ENCODE measurements at places on chromosomes 2 and 18.

DNA sequence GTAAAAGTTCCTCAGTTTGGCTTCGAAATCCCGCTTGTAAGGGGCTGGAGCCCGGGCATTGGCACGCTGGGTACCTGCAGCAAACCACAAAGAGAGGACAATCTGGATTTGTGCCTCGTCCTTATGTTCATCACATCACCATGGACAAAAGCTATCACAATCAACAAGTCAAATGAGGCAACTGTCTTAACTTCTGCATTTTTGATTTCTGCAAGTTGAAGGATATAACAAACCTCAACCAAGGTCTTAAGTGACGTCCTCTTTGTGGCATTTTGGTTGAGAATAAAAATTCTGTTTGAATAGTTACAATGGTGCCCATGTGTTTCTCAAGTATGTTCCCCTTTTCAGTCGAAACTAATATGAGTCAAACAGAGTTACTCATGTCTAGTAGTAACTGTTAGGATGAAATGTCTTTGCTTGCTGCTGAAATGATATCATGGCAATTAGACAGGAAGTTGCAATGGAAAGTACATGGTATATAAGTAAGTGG, 70.8 kb upstream of the STK17B start:
- no peak for DNase-seq

GRCh38 chr2:43945439-43945838, 50.4 kb downstream of the LRPPRC start:
- DNase-seq, result no peak

GRCh38 chr18:26057344-26057773, 33.1 kb downstream of the SS18 start:
- DNase-seq, result no peak

GRCh38 chr2:16359961-16360360, 305.7 kb downstream of the CYRIA start:
- DNase-seq, result no peak

GRCh38 chr18:42838546-42839145, 276.8 kb downstream of the RIT2 start:
- DNase-seq, result no peak

DNA sequence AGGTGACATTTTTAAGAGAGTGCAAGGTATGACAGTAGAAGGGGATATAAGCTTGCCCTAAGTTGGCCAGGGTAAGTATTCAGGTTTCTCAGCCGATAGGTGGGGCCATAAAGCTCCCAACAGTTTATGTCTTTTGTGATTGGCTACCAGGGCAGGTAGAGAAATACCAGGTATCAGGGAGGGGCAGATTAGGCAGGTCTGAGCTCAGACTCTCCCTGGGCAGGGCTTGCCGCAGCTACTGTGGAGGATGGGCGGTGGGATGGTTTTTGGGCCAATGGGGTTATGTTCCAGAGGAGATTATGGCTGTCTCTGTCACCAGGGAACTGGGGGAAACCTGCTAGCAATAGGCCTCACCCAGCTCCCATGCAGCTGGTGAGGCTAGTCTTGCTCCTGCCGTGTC, 211.6 kb downstream of the PTH2R start:
- no peak for DNase-seq

DNA sequence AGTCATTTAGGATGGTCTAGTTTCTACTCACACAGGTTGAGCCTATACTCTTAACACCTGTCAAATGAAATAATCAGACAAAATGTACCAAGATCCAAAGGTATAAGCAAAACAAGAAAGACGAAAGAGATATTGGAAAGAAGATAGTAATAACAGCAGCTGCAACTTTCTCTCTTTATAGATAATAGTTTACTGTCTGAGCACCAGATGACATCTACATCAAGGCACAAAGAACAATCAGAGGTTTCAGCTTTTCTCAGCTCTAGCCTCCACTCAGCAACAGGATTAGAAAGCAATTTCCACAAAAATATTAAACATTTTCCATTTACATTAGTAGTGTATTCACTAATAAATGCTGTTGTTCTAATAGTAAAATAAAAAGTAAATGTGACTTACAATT, 66.3 kb downstream of the RTTN start:
- no peak for DNase-seq

- no peak for DNase-seq
These were observed 411.0 kb upstream of the GYPC start for GRCh38 chr2:126244937-126245336.

DNA sequence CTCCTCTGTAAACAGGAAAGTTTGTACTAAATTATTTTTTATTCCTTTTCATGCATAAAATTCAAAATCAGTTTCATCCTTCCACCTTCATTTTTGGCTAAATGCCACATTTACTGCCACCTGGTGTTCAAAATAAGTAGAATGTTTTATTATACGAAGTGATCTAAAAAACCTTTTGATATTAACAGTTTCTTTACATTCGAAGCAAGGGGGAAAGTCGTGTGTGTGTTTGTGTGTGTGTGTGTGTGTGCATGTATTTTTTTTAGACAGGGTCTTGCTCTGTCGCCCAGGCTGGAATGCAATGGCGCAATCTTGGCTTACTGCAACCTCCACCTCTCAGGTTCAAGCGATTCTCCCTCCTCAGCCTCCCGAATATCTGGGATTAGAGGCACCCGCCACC, 9.0 kb upstream of the SCN9A start:
- no peak for DNase-seq

DNA sequence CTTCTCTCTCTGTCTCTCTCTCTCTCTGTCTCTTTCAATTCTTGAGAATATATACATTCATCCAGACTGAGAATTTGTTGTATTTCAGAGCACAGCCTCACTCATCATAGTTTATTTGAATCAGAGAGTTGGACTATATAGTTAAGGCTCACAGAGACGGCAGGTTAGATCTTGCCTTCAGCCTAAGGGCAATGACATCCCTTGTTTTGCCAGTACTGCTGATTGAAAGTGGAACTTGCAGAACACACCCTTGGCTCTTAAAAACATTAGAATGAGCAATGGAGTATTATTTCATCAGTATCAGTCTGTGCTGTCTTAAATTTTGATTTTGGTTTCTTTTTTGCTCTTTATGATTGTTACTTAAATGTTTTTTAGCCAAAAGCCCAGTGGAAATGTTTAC, 62.0 kb upstream of the DSG1 start:
- no peak for DNase-seq

GRCh38 chr2:46873604-46874068, 42.0 kb downstream of the MCFD2 start:
- peak; percentile 83 for DNase-seq

DNA sequence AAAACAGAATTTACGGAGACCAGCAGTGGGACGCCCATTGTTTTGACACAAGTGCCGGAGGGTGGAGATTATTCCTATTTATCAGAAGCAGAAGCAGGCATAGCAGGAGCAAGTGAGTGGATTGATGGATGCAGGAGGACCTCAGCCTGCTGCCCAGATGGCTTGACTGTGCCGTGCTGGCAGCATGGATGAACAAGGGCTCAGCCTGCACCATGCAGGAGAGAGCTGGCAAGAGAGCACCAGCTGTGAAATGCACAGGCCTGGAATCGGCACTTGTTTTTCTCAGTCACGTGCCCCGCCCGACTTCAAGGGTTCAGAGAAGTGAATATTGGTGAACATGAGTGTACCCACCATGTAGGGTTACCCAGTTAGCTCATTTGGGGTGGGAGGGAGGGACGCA, 4.0 kb downstream of the IL1R2 start:
- DNase-seq, result no peak

DNA sequence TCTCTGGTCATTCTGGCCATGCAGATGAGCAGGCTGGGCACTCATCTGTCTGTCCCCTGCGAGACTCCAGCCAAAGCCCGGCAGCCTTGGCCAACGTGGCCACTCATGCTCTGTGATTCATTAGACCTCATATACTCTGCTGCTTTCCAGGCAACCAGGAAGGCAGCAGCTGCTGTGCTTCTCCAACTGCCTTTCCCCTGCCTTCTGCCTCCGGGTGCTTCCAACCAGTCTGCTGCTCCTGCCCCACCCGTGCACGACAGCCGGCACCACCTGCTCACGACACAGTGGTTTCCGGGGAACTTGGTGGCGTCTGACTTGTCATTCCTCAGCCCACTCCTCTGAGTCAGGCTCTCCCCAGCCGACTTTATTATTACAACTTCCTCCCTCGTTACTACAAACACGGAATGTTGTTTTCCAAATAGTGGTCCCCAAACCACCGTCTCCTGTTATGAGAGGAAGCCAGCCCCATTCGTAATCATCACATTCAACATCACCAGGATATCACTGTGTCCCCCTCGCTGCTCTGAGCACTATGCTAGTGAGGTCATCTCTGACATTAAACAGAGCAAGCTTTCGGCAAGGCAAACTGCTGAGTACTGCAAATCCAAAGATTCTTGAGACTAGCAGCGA, 392.4 kb downstream of the ALK start:
- no peak for DNase-seq

DNA sequence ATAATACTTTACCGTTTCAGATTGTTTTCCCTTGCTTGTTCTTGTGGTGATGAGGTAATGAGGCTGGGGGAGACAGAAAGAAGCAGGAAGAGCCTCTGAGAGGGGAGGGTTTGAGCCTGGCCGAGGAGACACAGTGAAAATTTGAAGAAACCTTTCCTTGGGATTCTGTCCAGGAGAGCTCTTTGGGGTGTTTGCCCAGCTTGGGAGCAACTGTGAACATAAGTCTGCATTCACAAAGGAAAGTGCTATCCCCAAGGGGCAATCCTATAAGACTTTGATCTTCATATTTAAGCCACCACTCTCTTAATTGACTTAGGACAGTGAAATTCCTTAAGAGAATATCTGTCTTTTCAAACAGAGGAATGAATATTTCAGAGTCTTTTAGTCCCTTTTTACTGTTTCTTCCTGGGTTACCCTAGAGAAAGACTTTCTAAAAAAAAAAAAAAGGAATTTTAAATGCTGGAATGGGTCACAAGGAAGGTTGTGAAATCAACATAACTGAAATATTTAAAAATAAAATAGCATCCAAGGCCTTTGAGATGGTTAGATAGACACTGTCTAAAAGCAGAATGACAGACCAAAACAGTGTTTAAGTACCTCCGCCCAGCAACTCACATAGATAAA, 52.5 kb upstream of the STAM2 start:
- no peak for DNase-seq

DNA sequence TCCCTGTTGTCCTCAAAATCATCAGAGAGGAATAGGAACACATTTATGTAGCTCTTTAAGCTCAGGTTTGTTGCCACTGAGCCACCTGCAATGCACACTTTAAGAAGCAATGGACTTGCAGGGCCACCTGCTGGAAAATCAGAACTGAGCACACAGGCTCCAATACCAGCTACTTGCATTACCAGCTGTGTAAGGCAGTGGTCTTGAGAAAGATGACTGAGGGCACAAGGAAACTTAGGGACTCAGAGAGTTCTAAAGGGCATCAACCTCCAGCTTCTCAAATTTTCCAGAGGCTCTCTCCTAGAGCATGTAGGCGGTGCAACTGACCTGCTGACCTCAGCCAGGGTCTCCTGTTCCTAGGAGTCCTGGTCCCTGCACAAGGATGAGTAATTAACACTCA, 2.5 kb upstream of the CNDP2 start:
- peak; percentile 51 for DNase-seq

- no peak for DNase-seq
These were observed 467.5 kb downstream of the FBXO15 start for GRCh38 chr18:73679941-73680712.

- no peak for DNase-seq
These were observed 52.2 kb upstream of the UGP2 start for GRCh38 chr2:63789338-63790020.

DNA sequence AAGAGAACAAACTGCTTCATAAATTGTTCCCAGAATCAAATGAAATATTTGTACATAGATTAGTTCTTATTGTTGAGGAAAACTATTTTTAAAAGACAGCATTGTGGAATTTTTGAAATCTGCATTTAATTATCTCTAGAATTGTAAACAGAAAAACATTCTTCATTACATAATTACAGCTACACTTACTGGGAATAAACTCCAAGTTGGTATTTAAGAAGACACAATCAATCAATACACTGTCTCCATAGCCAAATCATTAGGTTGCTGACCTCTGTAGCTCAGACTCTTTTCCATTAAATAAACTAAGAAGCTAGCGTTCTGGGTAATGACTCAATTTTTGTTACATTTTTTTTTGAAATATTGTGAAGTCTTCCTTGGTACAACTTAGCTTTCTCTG, 70.2 kb upstream of the PIEZO2 start:
- no peak for DNase-seq

- DNase-seq, result no peak
These were observed 396.2 kb upstream of the HS6ST1 start for GRCh38 chr2:128714851-128715312.

DNA sequence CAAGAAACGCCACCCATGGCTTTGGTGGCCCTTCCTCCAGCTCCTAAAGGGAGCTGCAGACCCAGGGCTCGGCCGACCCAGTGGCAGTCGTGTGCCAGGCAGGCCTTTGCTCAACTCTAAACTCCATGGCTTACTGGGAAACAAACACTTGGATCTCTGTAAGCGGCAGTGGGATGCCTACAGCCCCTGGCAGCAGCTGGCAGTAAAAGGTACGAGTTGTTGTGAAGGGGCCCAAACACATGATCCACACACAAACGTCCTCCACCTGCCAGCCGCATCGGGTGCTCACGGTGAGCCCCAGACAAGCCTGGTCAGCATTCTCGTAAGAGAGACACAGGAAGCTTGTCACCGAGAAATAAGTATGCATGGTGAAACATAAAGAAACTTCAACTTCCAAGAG, 214.9 kb downstream of the MGAT5 start:
- no peak for DNase-seq
